Esophagus mucosa (tissue), 1 donor: ENCODE measurements at places on chromosomes 3 and 15. TPM values are rescaled to one million over a fixed set of nuclear protein-coding genes. Genes with fewer than 3 reads are reported as not detected.

DNA sequence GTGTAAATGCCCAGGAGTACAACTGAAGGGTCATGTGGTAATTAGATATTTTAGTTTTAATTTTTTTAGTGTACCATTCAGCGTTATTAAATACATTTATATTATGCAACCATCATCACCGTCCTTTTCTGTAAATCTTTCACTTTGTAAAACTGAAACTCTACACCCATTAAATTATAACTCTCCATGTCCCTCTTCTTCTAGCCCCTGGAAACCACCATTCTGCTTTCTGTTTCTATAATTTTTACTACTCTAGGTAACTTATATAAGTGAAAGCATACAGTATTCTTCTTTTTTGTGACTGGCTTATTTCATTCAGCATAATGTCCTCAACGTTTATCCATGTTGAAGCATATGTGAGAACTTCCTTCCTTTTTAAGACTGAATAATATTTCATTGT is 48.1 kb downstream of the STXBP5L start:
- no peak for ATAC-seq

GRCh38 chr3:161423911-161424522 is 52.7 kb upstream of the SPTSSB start:
- ATAC-seq = peak; percentile 67

- ATAC-seq = peak; percentile 55
Measured at GRCh38 chr15:39887832-39888231, 32.2 kb downstream of the GPR176 start.

DNA sequence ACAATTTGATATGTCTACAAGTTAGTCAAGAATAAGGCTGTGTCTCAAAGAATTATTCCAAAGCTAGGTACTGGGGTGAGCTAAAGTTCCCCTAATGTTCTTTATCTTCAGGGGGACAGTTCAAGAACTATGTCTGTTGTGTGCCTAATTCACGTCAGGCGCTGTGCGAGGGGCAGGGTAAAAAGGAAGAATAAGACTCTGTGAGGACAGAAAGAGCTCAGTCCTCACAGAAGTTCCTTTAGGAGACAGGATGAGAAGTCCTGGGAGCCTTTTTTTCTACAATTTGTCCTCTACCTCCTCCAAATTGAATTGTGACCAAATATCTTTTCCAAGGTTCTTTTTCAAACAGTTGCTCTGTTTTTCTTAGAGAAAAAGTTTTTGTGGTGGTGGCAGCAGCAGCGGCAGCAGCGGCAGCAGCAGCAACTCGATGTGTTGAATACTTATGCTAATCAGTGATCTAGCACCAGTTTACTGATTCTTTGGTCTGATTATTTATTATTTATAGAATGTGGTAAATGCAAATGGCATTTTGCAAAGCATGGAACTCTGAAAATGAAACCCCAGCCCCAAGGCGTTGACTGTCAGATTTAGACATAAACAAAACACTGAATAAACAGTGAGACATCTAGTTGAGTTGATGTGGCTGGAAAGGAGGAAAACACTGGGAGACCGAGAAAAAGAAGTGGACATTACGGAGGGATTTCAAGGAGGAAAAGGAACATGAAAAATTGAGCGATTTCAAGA is 88.6 kb downstream of the GTPBP8 start:
- ATAC-seq = no peak

DNA sequence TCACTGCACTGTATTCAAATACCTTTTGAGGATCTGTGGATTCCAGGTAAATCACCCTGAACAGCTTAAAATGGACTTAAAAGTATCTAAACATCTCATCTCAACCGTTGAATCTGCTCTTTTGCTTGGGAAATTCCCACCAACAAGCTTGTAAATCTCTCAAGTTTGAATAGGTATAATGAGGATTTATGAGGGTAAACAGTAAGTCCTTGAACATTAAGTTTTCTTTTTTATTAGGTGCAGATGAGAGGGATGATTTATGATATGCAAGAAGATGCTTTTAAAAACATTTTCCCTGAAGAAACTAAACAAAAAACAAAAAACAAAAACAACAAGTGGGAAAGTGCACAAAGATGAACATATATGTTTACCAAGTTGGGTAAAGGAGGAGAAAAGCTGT is 290.6 kb downstream of the ROBO1 start:
- no peak for ATAC-seq

GRCh38 chr15:74955796-74956647 is 550 bp downstream of the RPP25 start:
- peak; percentile 73 for ATAC-seq

Gene SHC4
- total RNA-seq = not detected

Gene AHSG
- total RNA-seq = not detected
